Calu3 (cell line): ENCODE measurements at places on chromosomes 2 and 18.
A peak's percentile ranks its signal among the peaks of the same experiment; 100 is the strongest.

DNA sequence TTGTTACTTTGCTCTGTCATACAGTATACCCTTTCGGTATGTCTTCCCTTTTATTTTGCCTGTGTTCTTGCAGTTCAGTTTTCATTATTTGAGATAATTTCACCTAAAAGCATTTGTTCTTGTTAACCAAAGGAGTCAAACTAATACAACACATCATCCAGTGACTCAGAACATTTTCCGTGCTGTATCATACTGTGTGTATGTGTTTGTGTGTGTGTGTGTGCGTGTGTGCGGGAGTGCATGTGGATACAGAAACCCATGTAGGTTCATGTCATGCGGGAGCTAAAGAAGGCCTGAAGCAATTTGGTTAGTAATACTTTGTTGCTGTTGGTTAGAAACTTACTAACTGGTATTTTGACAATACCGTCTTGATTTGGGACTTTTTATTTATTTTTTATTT is 60.0 kb downstream of the CEP192 start:
- DNase-seq = no peak

DNA sequence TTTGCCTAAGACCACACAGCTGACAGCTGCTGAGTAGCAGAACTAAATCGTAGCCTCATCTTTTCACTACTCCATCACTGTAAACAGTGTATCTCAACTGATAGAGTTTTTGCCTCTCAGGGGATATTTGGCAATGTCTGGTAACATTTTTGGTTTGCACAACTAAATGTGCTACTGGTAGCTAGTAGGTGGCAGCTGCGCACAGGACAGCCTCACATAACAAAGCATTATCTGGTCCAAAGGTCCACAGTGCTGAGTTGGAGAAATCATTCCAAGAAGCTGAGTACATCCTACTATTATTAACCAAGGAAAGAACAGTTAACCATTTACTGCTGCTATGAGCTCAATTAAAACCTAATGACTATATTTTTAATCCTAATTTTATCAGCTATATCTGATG is 6.1 kb upstream of the CCDC102B start:
- DNase-seq = no peak

- DNase-seq = no peak
Observed at GRCh38 chr2:216810399-216811160, 49.3 kb downstream of the TNP1 start.

DNA sequence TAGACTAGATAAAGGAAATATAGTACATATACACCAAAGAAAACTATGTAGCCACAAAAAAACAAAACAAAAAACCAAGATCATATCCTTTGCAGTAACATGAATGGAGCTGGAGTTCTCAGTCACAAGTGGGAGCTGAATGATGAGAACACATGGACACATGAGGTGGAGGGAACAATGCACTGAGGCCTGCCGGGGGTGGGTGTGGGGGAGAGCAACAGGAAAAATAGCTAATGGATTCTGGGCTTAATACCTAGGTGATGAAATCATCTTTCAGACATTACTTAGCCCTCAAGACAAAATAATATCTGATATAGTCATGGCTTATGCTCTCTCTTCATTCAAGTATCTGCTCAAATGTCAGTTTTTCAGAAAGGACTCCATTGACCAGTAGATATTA is 930.6 kb downstream of the LRP1B start:
- DNase-seq = no peak

DNA sequence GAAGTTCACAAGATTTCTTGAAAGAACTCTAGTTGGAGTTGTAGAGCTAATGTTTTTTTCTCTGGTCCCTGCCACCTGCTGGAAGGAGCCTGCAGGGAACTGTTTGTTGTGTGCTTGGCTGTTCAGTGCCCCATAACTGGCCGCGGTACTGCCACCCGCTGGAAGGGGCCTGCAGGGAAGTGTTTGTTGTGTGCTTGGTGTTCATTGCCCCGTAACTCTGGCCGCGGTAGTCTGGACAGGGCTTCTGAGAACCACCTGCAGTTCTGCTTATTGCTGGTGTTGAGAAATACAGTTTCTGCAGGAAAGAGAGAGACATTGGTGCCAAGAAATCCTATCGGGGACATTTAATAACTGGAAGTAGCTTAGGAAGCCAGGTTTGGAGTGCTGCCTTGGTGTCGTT is 58.1 kb downstream of the AGAP1 start:
- peak; percentile 76 for DNase-seq

GRCh38 chr2:71631411-71631931 is 178.1 kb downstream of the DYSF start:
- no peak for DNase-seq

DNA sequence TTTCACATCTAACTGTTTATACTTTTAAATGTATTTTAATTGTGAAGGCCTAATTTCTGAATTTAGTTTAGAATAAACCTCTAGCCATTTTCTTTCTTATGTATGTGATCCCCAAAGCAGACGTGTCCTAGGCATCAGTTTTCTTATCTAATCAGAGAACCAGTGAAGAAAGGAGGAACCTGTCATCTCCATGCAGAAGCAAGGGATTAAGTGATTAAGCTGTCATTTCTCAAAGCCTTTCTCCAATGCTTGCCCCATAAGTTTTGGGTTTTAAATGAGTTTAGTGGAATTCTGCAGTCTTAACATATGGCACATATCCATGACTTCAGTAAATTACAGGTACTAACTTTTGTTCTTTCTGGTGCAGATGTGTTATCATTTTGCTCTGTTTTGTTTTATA is 190.4 kb downstream of the PLCL1 start:
- DNase-seq = no peak

DNA sequence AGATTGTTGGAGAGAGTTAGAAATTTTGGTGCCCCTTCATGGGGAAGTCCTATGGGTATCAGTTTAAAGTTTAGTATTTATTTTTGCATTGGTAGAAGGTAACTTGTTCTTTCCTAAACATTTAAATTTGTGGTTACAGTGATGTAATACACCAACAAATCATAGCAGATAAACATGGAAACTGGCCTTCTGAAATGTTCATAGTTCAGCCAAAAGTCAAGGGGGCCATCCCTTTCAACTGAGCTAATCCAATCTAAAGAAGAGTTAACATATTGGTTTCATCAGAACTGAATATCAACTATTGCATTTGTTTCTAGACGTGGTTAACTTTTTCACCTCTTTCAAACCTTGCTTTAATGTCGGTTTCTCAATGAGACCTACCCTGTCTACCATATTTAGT is 46.3 kb downstream of the PPP1R1C start:
- no peak for DNase-seq

DNA sequence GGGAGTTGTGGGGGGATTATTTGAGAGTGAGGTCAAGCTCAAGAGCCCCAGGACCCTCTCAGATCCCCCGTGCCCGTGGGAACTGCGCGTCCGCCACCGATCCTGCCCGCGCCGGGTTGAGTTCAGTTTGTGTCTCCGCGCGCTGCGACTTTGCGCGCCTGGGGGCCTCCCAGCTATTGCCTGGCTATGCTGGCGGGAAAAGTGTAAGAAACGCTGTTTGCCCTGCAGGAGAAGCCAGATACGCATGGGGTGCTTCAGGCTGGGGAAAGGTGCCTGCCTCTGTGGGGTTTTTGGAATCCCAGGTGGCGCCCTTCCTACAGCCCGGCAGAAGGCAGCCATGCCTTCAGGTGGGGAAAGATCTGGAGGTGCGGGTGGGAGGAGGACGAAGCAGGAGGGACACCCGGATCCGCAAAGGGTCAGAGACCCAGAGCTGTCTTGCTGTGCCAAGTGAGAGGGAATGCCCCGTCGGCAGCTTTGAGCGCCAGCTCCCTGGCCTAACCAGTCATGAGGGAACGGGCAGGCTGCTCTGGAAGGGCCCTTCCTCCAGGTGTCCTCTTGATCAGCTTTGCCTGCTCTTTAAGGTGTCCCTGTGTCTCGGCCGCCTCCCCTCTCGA is 22.5 kb downstream of the TEX44 start:
- DNase-seq = no peak

- no peak for DNase-seq
Observed at GRCh38 chr2:64338910-64339500, 115.0 kb upstream of the LGALSL start.

- no peak for DNase-seq
Observed at GRCh38 chr2:105791229-105791628, 46.5 kb downstream of the NCK2 start.

- no peak for DNase-seq
Observed at GRCh38 chr18:37540424-37541138, 25.0 kb downstream of the CELF4 start.

GRCh38 chr2:52222128-52222527 is 1190.2 kb upstream of the NRXN1 start:
- no peak for DNase-seq

GRCh38 chr2:219631406-219631891 is 4.0 kb downstream of the SLC4A3 start:
- DNase-seq = no peak

GRCh38 chr2:229855116-229855515 is 66.7 kb downstream of the TRIP12 start:
- no peak for DNase-seq

DNA sequence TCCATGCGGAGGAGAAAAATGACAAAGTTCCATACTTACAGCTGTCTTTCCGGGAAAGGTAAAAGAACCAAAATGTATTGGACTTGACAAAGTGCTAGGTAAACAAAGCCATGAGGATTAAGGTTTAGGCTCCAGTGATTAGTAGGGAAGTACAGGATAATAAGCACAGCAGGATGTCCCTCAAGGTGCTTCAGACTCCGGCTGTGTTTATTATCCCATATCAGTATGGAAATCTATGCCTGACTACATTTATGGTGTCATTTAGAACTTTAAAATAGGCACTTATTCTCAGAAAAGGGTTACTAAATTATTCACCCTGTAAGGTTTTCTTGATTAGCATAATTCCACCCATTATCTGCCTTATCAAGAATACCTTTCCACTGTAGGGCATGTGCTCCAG is 136.3 kb upstream of the CCDC68 start:
- no peak for DNase-seq

GRCh38 chr2:103288696-103289095 is 526.9 kb downstream of the TMEM182 start:
- no peak for DNase-seq

DNA sequence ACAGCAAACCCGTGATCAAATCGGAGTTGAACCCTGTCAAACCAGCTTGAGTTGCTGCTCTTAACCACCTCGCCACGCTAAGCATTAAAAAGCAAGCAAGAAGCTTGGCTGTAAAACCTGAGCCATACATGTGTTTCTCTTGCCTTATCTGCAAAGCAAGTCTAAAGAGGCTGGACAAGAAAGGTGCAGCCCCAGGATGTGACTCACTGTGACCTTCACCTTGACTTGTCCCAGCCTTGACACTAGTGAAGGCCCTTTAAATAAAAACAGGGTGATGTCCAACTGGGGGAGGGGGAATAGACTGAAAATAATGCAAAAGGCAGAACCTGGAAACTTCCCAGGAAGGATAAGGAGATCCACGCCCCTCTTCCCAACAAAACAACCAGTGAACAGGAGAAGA is 127.6 kb upstream of the NPAS2 start:
- no peak for DNase-seq

- no peak for DNase-seq
Observed at GRCh38 chr2:217353591-217353990, 493.7 kb upstream of the TNP1 start.

DNA sequence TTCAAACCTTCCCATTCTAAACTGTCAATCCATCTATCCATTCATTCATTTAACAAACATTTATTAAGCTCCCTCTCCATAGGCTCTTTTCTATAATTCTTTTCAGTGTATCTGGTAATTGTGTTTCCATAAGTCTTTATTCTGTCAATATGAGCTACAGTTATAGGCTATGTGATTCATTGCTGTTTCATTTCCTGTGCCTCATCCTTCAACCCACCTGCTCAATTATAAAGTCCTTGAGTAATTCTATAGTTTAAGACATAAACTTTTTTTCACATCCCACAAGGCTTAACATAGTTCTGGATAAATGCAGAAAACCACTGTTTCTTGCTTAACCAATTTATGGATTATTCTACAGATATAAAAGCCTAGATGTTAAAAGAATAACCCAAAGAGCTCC is 84.2 kb upstream of the PIK3C3 start:
- no peak for DNase-seq

DNA sequence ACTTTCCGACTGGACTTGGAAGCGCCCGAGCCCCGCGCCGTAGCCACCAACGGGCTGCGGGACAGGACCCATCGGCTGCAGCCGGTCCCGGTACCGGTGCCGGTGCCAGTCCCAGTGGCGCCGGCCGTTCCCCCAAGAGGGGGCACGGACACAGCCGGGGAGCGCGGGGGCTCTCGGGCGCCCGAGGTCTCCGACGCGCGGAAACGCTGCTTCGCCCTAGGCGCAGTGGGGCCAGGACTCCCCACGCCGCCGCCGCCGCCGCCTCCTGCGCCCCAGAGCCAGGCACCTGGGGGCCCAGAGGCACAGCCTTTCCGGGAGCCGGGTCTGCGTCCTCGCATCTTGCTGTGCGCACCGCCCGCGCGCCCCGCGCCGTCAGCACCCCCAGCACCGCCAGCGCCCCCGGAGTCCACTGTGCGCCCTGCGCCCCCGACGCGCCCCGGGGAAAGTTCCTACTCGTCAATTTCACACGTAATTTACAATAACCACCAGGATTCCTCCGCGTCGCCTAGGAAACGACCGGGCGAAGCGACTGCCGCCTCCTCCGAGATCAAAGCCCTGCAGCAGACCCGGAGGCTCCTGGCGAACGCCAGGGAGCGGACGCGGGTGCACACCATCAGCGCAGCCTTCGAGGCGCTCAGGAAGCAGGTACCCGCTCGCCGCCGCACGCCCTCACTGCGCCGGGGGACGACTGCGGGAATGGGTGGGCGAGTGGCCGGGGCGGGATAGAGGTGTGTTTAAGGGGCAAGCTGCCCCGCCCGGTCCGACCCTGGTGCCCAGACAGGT is 713 bp downstream of the ATOH8 start:
- DNase-seq = peak; percentile 30

GRCh38 chr2:197131558-197131855 is 179.1 kb downstream of the ANKRD44 start:
- DNase-seq = no peak

DNA sequence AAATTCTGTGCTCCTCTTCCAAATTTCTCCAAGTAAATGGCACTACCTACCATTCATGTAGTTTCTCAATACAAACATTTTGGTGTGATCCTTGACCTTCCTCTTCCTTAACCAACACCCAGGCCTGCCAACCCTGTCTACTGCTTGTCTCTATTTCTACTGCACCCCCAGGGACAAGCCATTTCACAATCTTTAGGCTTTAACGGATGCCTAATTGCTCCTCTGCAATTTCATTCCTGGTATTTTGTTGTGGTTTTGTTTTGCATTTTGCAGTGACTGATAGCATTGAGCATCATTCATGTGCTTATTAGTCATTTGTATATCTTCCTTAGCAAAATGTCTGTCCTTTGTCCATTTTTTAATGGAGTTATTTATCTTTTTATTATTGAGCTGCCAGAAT is 10.0 kb downstream of the FAP start:
- no peak for DNase-seq

DNA sequence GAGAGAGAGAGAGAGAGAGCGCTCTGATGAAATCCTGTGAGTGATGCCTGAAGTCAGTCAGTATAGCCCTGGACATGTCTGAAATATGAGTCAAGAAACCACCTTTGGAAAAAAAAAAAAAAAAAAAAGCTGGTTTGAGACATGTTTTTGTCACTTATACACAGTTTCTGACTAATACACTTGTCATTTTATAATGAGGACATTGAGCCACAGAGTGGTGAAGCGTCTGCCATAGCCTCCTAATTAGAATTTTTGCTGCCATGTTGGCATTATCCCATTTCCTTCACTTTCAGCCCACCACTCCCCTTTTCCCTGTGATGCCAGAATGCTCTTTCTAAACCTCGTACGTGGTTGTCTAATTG is 15.7 kb upstream of the MYO3B start:
- no peak for DNase-seq
